NCI-H1048 (cell line): ENCODE measurements at places on chromosomes 2 and 18.

DNA sequence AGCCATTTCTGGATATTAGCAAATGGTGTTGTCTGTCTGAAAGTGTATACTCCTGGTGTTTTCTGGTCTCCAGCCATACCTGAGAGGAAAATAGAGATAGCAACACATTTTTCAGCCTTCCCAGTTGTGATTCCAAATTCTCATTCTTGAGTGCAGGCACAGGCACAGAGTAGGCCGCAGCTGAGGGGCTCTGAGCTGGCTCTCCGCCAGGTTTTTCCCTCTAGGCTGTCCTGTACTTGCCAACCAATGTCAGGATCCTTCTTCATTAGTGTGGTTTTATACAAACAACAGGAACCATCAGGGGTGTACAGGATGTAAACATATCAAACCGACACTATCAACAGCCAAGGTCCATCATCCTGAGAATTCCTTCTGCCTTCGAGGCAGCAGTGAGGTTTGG, 1733.6 kb upstream of the CELF4 start:
- no peak for DNase-seq

DNA sequence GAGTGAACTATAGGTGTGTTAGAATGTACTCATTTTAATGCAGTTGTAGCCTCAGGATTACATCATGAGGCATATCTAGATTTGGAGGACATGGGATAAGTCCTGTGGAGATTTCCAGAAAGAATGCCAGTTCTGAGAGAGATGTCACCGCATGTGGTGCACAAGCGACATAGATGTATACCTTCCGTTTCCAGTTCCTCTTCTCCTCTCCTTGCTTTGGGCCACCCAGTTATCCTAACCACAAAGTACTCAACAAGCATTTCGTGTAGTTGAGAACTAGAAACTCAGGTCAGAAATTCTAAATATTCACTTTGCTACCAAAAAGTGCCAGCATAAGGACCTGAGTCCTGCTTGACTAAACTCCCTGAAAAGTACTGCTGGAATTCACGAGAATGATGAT, 66.5 kb downstream of the KCTD18 start:
- DNase-seq: no peak

- no peak for DNase-seq
These were observed 145.6 kb downstream of the METTL4 start for GRCh38 chr18:2425426-2426317.

GRCh38 chr18:8890957-8891464, 185.7 kb downstream of the MTCL1 start:
- DNase-seq: peak; percentile 2

- DNase-seq: no peak
These were observed 217.4 kb upstream of the DTNA start for GRCh38 chr18:34492652-34493051.

- no peak for DNase-seq
These were observed 144.6 kb upstream of the SPRED2 start for GRCh38 chr2:65576861-65577601.

- no peak for DNase-seq
These were observed 54.0 kb upstream of the SPATS2L start for GRCh38 chr2:200252265-200253067.

DNA sequence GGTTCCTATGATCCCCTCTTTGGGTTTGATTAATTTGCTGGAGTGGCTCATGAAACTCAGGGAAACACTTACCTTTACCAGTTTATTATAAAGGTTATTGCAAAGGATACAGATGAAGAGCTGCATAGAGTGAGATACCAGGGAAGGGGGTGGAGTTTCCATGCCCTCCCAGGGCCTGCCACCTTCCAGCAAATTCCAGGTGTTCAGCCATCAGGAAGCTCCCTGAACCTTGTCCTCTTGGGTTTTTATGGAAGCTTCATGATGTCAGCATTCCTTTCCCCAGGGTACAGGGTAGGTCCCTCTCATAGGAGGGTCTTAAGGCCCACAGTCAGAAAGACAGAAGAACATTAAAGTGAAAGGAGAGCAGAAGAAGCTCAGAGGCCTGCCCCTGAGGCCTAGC, 123.9 kb upstream of the DCC start:
- no peak for DNase-seq

DNA sequence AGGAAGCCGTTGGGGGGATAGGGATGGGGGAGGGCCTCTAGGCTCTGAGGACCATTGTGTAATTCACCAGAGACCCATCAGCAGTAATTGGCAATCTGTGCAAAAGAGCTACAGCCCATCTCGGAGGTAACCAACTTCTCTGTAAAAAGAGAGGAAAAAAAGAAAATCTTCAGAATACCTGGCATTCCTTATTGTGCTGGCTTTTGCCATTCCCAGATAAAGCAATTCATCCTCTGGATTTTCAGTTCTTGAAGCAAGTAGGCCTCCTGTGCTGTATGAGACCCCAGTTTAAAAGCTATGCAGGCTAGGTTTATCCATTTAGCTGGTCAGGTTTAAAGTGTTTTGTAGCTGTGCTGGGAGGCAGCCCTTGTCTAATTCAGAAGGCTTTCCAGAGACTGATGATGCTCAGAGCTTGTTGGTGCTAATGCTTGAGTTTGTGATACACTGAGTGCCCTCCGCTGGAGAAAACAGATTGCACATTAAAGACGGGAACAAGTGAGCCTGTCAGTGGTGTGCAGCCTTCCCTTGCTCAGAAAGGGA, at the start of gene LRRTM4:
Gene LRRTM4 (minus strand): TSS at position 446 of the 540 bp plus-strand sequence.
- no peak for DNase-seq

GRCh38 chr2:237217995-237218616, 132.4 kb downstream of the COPS8 start:
- no peak for DNase-seq

DNA sequence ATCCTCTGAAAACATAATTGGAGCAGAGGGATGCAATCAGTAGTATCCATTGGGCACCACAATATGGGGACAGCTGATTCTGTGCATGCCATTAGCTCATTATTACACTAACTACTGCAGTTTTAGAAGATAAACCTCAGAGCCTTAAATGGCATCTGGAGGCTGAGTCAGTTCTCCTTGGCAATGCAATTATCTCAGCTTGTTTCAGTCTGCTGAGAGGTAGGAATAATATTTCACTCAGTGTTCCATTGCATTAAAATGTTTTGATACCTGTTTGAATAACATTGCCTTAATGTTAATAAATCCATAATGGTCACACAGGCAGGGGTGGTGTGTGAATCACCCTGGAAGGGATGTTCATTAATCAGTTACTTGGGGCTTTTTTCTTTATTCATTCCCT, 309.6 kb downstream of the LRRTM1 start:
- no peak for DNase-seq

GRCh38 chr2:108934583-108935245, 54.3 kb downstream of the EDAR start:
- DNase-seq: no peak

- no peak for DNase-seq
These were observed 65.4 kb downstream of the PLA2R1 start for GRCh38 chr2:159996792-159997546.

GRCh38 chr2:197944416-197945096, 140.2 kb downstream of the PLCL1 start:
- DNase-seq: no peak

- DNase-seq: no peak
These were observed 329.0 kb upstream of the LRATD1 start for GRCh38 chr2:14303366-14304115.

- DNase-seq: no peak
These were observed 58.9 kb downstream of the ADNP2 start for GRCh38 chr18:80167931-80168330.

DNA sequence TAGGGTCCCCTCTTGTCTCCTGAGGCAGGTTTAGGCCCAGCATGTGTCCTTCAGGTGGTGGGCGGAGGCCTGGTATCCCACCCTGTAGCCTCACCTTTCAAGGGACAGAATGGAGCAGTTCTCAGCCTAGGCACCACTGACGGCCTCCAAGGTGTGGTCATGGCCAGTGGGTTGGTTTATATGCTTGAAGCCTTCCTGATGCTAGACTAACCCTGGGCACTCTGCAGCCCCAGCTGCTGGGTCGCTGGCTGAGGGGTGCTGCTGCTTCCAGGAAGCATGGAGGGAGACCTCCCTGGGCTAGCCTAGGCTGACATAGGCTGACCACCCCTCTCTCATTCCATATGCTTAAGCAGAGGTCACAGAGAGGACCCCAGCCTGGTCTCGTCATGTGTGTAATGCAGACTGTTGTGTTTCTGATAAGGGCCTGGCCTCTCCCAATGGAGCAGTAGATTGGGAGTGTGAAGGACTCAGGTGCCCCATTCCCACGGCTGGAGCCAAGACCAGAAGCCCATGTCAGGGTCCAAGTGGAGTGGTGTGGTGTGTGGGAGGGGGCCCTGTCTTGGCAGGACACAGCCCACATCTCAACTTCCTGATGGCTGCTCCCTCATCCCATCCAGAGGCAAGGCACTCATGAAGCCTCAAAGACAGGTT, 206.6 kb downstream of the DYSF start:
- no peak for DNase-seq

DNA sequence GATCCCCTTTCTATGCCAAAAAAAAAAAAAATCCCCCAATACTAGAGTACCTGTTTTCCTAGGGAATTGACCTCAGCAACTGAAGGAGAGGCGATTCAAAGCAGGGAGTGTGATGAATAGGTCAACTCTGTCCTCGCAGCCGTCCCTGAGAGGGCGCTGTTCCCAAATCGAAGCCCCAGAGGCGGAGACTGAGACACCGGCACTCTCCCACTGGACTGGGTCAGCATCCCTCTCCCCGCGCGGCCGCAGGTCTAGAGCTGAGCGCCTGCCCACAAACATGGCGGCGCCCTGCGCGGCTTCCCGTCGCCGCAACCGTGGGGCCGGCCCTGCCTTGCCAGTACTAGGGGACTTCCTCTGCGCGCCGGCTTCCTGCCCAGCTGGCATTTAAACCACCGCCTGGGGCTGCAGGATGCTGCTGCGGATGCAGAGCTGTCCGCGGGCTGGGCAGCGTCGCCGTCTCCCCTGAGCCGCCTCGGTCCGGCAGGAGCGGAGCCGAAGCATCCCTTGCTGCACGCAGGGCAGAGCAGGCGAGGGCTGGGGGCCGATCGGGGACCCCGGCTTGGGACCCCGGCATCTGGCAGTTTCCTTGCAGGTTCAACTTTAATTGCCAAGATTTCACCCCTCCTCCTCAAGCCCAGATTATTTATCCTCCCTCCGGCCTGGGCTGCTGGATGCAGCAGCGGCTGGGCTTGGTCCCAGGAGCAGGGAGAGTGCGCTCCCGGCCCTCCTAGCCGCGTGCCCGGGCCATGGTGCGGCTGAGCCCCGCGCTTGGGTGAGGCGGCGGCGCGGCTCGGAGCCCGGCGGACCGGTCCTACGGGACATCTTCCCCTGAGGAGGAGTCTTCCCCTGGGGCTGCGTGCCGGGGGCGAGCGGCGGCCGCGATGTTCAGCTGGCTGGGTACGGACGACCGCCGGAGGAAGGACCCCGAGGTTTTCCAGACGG, at the start of gene EHD3:
Gene EHD3 (plus strand): TSS at position 412 of the 942 bp plus-strand sequence. CDS start 470 bp downstream, at position 882.
- peak; percentile 57 for DNase-seq

DNA sequence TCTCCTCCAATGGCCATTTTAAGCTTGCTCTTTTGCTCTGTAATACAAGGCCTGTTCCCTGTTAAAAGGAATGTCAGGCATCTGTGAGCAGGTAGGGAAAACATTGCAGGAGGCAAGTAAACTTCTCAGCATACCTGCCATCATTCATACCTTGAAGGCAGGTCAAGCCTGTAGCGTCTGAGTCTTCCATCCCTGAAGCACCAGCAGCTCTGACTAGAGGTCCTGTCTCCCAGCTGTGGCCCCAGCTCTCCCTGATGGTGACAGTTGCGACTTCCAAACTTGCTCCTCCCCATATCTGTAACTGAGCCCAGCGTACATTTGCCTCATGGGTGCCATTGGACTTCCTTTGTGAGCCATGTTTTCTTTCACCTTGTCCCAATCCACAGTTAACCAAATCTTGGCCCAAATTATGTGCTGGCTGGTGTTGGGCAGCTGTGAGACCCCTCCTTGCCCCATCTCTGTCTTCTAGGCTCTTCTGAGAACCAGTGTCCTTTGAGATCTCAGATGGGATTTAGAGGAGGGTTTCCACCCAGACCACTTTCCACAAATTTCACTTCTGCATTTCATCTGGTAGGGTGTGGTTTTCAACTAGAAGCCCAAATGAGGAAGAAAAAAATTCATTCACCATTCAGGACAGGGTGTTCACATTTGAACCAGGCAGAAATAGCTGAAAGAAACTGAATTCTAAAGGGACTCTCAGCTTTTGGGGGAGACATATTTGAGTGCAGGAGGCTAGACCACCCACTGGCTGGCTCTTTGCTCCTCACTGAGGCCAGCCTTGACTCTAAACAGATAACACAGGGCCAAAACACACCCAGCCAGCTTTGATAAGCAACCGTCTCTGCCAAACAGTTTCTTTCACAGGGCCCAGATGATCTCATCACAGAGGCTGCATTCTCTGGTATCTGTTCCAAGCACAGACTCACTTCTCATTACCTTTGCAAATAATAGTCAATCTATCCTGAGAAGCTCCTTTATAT, 66.4 kb upstream of the MSH2 start:
- DNase-seq: no peak

GRCh38 chr2:120898961-120899750, 163.5 kb downstream of the GLI2 start:
- no peak for DNase-seq
